ENCODE measurements at places on chromosomes 13 and 19.

- DNase-seq: no peak
Observed at GRCh38 chr13:39682310-39682709, 26.8 kb downstream of the COG6 start.

DNA sequence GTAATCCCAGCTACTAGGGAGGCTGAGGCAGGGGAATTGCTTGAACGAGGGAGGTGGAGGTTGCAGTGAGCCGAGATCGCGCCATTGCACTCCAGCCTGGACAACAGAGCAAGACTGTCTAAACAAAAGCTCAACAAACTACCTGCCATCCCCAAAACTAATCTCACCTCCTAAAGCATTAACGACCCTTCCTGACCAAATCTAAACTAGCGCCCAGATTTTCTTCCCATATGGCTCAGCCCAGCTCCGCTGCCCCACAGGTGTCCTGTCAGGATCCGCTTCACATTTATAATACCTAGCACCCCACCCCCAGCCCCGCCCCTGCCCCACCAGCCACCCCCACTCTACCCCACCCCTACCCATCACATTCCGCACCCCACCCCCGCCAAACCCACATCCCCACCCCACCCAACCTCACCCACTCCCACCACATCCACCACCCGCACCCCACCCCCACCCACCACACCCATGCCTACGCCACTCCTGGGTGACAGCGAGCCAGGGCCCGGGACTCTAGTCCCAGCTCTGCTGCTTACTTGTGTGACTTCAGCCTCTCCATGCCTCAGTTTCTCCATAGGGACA lies 599 bp downstream of the C19orf12 start:
- no peak for DNase-seq

- DNase-seq: peak; percentile 49
Observed at GRCh38 chr19:2475018-2475701, 767 bp upstream of the GADD45B start.

DNA sequence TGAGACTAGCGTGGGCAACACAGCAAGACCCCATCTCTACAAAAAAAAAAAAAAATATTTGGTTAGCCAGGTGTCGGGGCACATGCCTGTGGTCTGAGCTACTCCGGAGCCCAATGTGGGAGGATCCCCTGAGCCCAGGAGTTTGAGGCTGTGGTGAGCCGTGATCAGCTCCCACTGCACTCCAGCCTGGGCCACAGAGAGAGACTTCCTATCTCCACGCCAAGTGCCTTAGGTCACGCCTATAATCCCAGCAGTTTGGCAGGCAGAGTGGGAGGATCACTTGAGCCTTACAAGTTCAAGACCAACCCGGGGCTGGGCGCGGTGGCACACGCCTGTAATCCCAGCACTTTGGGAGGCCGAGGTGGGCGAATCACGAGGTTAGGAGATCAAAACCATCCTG lies 8.7 kb upstream of the ADAT3 start:
- DNase-seq: no peak

- DNase-seq: no peak
Observed at GRCh38 chr13:105991131-105991530, 544.3 kb downstream of the EFNB2 start.

DNA sequence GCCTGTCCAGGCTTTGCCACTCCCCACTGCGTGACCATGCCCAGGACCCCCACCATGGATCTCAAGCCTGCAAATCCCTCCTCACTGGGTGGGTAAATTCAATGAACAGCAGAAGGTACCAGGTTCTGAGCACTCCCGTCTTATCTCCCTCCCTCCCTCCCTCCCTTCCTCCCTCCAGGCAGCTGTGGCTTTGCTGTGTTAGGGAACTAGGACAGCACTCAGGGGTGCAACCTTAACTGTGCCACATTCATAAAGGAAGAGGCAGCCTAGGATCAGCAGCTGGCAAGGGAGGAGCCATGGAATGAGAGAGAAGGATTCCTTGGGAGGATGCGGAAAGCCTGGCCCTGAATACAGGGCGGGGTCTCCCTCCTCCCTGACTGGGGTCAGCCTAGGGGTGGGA lies 5.6 kb downstream of the CEACAM4 start:
- DNase-seq: no peak

GRCh38 chr19:47210689-47211316 lies 20.2 kb downstream of the BBC3 start:
- DNase-seq: peak; percentile 7

DNA sequence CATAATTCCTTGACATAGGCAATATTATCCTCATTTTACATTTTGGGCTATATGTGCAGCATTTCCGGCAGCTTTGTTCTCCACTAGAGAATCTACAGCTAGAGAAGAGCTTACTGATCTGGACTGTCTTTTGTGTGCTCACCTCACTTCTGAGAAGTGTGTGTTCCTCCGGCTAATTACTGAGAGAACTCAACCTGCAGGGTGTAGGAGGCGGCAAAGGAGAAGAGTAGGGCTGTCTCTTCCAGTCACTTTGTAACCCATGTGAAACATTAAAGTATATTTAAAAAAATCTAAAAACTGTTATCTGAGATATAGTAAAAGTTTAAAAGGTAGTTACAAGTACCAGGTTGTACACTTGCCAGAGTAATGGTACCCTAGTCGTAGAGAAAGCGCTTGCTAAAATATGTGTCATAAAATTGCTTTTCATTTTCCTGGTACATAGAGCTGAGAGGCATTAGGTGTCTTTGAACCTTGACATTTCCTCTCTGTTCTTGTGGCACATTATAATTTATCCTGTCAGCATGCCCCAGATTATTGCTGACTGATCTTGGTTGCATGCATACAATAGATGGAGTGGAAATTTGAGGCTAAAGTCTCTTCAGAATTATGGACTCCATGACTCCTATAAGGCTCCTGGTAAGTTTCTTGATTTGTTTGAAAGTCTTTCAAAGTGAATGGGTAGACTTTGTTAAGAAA lies 381.9 kb downstream of the LMO7 start:
- DNase-seq: no peak

DNA sequence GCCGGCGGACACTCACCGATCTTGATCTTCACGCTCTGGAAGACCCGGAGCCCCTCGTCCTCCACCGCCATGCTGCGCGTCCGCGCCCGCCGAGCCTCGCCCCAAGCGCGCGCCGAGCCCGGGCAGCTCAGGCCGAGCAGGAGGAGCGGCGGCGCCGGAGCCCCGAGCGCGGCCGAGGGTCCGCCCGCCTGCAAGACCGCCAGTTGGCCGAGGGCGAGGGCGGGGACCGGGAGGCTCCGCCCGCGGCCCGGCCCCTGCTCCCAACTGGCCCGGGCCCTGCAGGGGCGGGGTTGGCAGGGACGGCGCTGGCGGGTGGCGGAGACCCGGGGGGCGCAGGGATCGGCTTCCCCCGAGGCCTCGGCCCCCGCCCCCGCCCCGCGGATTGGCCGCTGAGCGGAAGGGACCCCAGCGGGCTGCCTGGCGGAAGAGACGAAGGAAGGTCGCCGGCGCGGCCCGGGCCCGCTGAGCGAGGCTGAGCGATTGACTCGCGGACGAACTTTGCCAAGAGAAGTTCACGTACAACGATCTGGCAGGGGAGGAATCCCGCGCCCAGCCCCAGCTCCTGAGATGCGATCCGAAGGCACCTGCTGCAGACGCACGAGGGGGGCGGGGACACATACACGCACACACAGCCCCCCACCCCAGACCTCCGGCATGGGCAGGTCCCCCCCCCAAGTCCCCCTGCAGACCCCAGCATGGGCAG lies at the start of gene RASA3:
Gene RASA3, minus strand, starts transcription at position 205 of the 703 bp plus-strand sequence. Its CDS starts 134 bp downstream, at position 71.
- peak; percentile 51 for DNase-seq

DNA sequence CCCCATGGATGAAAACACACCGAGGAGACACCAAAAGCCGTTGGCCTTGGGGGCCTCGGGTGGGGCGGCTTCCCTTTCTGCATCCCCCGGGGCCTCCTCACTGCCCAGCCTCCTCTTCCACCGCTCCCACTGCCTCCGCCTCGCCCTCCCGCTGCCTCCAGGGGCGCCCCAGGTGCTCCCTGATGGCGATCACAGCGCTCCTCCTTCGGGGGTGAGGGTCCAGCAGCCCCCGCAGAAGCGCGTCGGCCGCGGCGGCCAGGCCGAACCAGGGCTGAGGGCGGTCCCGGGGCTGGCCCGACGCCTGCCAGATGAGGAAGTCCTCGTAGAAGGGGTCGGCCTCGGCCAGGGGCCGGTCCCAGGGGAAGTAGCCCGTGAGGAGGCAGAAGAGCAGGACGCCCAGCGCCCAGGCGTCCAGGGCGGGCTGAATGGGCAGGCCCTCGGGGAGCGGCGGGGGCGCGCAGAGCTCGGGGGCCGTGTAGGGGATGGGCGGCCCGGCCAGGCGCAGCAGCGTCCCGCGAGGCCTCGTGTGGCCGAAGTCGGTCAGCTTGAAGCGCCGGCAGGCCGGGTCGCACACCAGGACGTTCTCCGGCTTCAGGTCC lies 7.2 kb downstream of the SBK2 start:
- no peak for DNase-seq

DNA sequence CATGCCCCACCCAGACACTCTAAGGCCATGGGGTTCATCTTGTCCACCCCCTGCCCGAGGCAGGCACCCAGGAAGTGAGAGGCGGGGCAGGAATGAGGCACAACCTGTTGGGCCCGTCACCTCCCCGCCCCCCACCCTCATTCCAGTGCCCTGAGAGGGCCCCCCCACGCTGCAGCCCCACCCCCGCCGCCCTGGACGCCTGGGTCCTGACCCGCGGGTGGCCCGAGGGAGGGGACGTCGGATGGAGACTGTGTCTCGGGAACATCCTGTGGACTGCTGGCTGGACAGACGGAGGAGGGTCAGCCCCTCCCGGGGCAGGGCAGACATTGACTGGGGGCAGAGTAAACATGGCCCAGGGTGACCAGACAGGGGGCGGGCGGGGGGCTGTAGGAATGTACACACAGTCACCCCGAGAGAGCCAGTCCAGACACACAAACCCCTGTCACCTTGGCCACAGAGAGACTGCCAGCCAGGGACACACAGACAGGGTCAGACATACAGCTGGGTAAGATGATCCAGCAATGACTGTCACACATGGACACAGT lies 7.4 kb upstream of the JUNB start:
- no peak for DNase-seq

DNA sequence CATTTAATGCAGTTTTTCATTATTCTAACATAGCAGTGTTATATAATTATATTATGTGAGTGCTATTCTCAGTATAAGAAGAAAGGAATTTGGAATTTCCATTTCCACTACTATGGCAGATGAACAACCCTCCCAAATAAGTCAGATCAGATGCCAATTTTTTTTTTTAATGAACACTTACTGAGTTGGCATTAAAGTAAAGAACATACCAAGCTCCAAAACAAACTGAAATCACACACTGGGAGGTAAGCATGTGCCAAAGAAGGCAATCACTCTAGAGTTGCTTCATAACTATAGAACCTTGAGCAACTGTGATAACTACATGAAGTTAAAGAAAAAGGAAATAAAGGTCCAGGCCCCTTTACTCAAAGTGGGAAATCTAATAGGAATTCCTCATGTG lies 90.3 kb downstream of the RNF17 start:
- DNase-seq: no peak

DNA sequence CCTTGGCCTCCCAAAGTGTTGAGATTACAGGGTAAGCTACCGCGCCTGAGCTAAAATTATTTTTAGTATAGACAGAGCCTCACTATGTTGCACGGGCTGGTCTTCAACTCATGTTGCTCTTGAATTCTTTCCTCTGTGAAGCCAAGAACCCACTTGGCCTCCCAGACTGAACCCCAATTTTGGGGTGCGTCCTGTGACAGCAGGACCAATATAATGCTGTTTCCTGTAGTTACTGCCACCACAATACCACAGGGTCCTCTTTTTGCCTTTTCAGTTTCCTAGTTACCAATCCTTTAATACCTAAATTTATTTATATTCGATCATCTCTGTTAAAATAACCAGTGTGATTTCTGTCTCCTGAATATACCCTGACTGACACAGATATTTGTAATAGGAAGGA lies 32.9 kb downstream of the TSKS start:
- no peak for DNase-seq

- no peak for DNase-seq
Observed at GRCh38 chr13:26999499-26999898, 172.1 kb downstream of the USP12 start.

GRCh38 chr13:49210669-49211068 lies 9.5 kb upstream of the MLNR start:
- no peak for DNase-seq

- no peak for DNase-seq
Observed at GRCh38 chr13:94598281-94598680, 2.3 kb upstream of the TGDS start.

GRCh38 chr13:36344173-36344572 lies 2.0 kb downstream of the SPART start:
- no peak for DNase-seq

DNA sequence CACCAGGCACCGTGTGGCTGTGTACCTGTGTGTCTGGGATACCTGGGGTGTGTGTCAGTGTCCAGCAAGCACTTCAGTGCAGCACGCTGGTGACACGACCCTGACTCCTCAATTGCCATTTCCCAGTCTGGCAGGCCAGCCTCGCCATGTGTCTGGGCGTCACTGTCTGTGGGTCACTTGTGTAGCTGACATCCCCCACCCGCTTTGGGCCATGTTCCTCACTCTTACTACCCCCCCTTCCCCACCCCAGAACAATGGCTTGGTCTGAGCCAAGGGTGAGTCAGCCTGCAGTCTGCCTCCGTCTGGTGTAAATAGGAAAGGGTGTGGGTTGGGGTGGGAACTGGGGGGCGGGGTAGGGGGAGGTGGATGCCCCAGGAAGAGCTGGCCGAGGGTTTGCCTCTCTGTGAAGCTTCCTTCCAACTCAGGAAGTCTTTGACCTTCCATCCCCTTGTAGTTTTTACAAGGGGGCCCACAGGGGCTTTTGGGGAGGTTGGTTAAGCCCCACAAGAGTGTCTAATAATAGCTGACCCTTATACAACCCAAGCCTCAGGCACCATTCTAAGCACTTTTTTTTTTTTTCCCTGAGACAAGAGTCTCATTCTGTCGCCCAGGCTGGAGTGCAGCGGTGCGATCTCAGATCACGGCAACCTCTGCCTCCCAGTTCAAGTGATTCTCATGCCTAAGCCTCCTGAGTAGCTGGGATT lies 17.6 kb downstream of the NOVA2 start:
- peak; percentile 56 for DNase-seq

GRCh38 chr19:4556597-4557127 lies 2.8 kb downstream of the SEMA6B start:
- no peak for DNase-seq

DNA sequence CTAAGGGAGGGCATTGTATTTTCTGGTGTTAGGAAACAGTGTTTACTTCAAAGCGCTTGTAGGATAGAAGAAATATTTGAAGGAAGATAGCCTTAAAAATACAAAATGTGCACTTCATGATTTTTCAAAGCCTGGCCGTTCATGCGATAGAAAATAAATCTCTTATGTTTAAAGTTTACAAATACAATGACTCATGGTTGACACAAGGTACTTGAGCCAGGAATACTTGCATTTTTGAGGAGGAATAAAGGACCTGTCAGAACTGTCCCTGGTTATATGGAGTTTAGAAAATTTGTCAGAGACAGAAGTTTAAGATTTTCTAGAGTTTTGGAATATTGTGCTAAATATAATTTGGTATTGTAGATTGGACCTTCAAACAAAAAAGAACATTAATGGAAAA lies 1223.2 kb upstream of the SLC10A2 start:
- no peak for DNase-seq

DNA sequence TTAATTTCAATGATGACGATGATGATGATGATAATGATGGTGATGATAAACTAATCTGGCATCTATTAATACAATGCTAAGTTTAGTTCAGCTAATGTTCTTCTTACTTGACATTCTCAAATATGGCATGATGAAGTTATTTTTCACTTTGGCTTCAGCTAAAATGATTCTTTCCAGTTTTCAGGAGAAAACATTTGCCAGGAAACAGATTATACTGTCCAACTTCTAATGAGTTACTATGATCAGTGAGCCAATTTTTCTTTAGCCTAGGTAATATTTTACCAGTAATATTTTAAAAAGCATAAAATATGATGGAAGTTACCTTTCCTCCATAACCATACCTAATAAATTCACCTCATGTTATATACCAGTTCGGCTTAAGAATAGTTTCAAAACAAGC lies 245.7 kb upstream of the CSNK1A1L start:
- DNase-seq: no peak

Data from anterior cingulate cortex (tissue), 58 donors.